ENCODE measurements at places on chromosomes 6 and 20.

DNA sequence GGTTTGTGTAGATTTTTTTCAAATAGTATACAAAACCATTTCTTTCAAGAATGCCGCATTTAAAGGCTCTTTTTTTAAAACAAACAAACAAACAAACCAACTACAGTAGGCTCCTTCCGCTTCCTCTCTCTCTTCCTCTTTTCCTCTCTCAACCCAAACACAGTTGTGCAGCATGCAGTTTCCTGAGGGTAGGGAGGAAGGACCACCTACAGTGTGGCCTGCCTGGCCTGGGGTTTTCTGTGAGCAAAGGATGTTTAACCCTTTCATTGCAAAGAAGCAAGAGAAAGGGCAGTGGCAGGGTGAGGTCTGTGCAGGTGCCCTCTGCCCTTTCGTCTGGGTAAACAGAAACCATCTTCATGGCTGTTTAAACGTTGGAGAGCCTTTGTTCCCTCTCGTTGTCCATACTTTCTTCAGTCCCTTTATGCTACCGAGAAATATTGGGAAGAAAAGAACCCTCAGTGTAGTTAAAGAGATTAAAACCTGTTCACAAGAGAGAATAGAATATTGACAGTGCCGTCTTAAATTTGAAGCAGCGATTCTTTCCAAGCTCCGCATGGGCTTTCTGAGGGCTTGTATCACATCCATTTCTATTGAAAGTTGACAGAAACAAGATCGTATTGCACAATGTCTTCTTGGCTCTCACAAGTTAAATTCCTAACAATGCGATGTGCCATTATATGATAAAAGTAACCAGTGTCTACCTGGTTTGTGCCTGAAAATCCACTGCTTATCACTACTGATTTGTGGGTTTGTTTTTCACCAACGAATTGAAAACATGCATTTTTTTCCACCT, 215.5 kb upstream of the SNX9 start:
- DNase-seq = no peak

- DNase-seq = no peak
Observed at GRCh38 chr6:62390401-62390800, 104.4 kb upstream of the KHDRBS2 start.

DNA sequence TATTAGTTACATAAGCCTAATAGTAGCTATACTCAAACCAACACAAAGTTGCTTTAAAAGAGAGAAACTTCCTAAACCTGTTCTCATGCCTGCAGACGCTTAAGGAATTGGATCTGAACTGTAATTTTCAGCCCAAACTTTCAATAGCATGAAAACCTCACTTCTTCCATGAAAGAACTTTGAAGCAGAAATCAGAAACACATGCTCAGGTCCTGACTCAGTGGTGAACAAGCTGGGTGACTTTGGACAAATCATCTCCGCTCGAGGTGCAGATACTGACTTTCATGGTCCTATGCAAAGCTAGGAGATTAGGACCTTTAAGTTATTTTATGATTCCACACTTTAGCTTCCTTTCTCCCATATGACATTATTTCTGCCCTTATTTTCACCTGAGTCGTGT, 36.5 kb downstream of the NOX3 start:
- no peak for DNase-seq

GRCh38 chr6:3776881-3777507, 25.5 kb upstream of the PXDC1 start:
- DNase-seq = no peak

GRCh38 chr6:146902846-146903245, 301.4 kb upstream of the STXBP5 start:
- DNase-seq = no peak

GRCh38 chr20:24664266-24664986, 195.0 kb downstream of the SYNDIG1 start:
- no peak for DNase-seq

DNA sequence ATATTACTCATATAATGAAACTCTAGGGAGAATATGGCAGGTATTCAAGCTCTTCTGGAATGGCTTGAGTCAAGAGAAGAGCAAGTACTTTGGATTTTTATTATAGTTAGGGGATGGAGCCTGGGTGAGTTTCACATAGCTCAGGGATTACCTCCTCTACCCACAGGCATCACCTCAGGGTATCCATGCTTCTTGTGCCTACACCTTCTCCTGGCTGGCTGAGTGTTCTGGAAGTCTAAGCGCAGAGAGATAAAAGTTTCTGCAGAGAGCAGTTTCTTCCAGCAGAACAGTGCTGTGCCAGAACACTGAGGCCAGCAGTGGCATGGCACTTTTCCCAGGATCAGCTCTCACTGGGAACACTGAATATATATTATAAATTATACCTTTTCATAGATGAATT, 199.7 kb upstream of the KCNQ5 start:
- DNase-seq = no peak

DNA sequence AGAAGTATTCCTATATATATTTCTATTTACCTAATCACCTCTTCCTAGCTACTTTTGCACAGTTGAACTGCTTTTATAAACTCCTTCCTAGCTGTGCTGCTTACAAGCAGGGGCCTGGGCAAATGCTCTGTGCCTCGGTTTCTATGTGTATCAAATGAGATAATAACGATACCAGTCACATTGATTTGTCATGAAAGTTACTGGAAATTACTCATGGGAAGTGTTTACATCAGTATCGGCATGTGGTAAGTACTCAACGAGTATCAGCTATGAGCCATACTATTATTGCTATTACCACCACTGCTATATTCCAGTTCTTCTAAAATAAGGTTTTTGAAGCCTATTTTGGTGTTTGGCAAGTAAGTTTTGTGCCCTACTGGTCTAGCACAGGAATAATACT, 4.9 kb downstream of the LAMA4 start:
- DNase-seq = no peak
